ENCODE measurements at places on chromosomes 16 and 17.

GRCh38 chr17:2336852-2337543 lies at the start of gene SGSM2:
Gene SGSM2, plus strand, starts transcription at chr17:2337501. Its CDS starts 188 bp downstream, at chr17:2337689.
- peak; percentile 49 for DNase-seq

DNA sequence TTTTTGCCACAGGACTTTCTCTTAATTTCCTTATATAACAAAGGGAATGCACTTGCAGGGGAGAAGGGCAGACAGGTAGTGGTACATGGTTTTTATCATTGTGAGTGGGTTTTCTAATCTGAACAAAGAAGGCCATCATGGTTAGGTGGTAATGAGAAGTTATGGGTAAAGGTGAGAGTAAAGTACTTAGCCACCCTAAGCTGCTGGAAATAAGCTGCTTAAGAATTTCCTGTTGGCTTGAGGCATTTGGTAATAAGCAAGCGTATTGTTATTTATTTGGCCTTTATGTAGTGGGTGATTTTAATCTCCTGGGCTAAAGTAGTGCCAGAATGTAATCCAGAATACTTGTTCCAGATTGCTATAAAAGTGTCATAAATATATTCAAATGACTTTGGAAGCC lies 27.1 kb downstream of the TAC4 start:
- no peak for DNase-seq

DNA sequence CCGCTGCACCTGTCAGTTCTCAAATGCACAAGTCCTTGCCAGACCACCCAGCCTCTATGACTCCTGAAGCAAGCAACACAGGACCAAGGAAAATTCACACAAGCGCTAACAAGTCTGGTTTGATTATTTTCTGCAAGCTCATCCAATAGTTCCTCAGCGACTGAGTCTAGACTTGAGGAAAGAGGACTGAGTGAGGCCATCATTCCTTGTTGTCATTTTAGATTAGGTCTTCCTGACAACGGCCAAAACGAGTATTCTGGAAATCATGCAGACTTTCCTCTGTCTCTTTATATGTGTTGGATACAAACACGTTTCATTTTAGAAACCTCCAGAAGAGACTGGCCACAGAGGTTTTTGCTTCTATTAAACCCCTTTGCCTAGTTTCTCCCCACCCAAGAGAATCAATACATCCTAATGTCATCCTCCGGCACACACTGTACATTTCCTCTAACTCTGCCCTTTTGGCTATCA lies 561 bp downstream of the CCDC47 start:
- DNase-seq, result no peak

GRCh38 chr17:82882715-82883418 lies 43.0 kb upstream of the ZNF750 start:
- no peak for DNase-seq

DNA sequence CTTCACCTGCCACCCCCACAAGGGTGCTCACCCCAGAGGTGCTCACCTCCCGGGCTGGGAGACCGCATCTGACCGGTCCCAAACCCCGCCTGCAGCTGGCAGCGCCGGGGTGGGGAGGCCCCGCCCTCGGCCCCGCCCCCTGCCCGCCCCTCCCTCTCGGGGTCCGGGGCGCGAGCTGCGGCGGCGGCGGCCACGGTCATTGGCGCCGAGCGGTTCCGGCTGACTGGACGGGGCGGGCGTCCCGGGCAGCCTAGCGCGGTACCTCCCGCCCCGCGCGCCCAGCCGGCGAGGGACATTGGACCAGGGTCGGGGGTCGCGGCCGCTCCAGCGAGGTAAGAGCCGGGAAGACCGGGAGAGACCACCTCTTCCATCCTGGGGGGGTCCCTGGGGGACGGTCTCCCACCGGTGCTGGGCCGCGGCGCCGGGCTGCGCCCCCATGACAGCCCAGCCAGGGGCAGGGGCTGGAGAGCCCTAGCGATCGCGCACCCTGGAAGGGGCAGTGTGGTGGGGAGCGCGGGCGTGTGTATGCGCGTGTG lies at the start of gene CACNG5:
Gene CACNG5, plus strand, starts transcription at position 199 of the 536 bp plus-strand sequence. CDS start 42,216 bp downstream, outside the sequence.
- peak; percentile 69 for DNase-seq

All from WTC11 (cell line).